ENCODE measurements at places on chromosomes 16 and 17.

DNA sequence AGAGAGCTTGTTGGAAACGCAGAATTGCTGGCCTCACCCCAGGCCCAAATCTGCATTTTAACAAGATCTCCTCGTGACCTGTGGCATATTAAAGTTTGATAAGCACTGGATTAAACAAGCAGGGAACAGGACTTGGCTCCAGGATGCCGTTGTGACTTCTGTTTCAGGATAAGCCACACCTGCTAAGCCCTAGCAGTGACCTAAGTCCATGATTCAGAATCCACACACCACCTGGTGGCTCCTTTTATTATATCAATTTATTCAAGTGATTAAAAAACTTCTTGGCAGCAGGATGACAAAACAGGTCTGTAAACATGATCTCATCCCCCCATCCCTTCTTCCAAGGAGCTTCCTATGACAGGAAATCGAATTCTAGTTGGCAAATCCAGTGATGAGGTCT is 9.1 kb downstream of the NAGPA start:
- DNase-seq, result no peak

GRCh38 chr16:69031877-69032301 is 73.6 kb upstream of the HAS3 start:
- DNase-seq, result no peak

- no peak for DNase-seq
These were observed 1.4 kb upstream of the CTCF start for GRCh38 chr16:67560827-67561342.

GRCh38 chr17:70078549-70078948 is 3.5 kb downstream of the KCNJ16 start:
- DNase-seq, result no peak

DNA sequence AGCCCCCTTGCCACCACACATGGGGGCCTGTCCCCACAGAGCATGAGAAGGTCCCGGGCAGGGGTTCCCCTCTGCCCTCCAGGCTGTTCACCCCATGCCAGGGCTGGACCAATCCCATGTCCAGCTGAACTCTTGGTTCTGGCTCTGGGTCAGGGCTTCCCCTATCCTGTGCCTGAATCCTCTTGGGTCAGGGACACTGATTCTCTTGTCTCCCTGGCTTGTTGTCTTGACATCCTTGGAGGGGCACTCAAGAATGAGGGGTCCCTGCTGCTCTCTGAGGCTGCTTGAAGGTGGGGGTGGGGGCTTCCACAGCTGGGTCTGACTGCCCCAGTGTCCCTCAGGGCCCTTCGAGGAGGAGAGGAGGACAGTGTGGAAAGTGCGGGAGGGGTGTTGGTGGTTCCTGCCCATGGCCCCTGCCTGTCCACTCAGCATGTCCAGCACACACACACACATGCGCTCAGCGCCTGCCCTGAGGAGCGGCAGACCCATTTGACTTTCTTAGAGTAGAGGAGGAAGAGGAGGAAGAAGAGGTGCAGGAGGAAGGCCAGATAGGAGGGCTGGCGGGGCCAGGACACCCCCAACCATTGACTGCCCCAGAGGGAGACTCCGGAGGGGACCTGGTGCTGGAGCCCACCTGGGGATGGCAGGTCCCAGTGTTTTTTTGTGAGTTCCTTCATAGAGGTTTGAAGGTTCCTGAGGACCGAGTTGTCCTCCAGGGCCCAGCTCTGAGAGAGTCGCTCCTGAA is 47.0 kb downstream of the TNFRSF13B start:
- no peak for DNase-seq

DNA sequence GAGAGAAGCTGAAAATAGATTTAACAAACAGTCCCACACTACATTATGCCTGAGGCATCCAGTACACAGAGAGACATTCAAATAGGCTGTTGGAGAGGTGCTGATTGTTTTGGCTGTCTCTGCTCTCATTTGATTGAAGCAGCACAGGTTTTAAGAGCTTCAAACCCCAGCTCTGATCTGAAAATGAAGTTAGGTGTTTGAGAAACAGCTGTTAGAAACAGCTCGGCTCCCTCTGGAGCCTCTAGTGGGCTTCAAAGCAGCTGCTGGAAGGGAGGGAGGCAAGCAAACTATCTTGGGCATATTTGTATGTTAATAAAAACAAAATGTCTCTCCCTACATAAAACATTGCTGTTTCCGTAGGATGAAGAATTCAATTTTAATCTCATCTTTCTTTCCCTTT is 607.3 kb upstream of the GOT2 start:
- DNase-seq, result no peak

DNA sequence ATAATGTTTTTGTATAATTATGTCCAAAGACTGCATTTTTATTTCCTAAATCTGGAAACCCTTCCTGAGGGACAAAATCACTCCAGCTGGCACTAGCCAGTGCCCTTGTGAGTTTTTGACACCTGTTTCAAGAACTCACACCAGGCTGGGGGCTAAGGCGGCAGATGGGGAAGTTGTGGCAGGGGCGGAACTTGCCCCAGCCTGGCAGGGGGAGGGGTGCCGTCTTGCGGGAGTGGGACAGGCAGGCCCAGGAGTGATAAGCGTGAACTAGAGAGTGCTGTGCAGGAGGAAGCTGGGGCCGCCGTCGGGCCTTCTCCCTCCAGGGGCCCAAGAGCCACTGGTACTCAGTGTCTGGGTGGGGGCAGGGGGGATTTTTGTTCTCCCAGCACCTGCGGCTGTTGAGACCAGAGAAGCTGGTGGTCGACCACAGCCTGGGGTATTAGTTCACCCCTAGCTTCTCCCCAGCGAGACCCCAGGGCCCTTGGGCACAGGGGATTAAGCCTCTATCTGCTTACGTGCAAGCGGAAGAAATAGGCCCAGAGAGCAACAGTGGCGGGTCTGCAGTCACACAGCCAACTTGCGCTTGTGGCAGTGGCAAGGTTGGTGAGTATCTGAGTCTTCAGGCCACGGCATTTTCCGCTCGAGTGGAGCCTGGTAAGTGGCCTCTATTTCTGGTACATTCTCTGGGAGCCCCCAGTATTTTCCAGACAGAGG is 40.2 kb upstream of the PLCG2 start:
- peak; percentile 78 for DNase-seq

DNA sequence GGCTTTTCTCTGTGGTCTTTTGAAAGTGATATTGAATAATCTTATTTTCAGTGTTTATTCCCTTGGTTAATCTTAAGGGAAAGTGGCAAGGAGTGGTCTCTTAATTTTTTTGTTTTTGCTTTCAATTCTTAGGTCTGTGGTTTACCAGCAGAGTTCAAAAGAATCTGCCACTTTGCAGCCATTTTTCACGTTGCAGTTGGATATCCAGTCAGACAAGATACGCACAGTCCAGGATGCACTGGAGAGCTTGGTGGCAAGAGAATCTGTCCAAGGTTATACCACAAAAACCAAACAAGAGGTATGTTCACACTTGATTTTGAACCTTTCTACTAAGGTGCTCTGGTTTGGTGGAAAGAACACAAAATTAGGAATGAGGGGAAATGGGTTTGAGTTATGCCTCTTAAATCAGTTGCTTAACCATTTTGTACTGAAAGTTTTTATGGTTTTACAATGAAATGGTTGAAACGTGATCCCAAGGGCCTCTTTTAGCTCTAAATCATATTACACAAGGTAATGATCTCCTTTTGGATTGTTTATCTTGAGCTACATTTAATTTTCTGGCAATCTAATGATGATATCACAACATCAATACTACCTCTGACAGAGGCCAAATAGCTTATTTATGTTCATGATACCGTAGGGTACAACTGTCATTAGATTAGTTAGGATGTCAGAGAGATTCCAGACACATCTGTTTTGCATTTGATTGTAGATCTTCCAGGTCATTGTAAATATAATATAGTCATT is 51.6 kb upstream of the CRISPLD2 start:
- no peak for DNase-seq

- no peak for DNase-seq
These were observed 53.1 kb upstream of the MARCHF10 start for GRCh38 chr17:62860962-62861873.

DNA sequence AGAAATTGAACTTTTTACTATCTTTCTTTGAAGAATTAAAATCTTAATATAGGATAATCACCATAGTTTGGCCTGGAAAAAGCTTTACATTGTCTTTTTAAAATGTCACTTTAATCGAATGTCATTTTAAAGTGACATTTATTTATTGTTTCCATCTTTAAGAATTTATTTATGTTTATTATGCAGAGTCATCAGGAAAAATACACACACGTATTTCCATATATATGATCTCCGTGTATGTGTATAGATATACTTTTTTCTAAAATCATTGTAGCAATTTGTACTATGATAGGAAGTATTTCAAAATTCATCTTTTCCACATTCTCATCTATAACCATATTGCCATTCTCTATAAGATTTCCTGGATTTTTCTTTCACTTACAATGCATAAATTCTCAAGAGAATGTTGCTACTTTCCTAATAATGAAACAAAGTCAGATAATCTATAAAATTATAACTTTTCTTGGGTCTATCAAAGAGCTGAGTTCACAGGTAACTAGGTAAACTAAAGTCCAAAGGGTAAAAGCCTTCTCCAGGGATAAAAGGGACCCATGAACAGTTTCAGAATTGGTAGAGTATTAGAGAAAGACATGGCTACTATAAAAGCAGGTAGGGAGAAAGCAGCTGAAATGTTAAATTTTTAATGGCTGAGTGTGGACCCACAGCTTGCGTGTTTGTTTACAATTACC is 11.9 kb downstream of the ABCA8 start:
- no peak for DNase-seq

DNA sequence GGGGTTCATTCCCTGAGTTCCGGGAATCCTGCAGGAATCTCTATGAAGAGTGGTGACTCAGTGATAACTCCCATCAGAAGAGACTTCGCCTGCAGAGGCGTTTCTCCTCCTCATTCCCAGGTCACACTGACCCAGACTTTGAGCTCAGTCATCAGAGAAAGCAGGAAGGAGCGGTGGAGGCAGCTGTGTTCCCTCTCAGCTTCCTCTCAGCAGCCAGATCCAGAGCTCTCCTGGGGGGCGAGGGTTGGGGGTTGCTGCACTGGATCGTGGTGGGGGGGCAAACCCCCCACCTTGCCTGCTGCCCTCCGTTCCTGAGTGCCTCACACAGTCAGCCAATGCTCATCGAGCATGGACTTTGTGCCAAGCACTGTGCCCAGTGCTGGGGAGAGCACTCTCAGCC is 271.2 kb downstream of the CBLN1 start:
- no peak for DNase-seq

GRCh38 chr17:9255833-9256232 is 234.5 kb downstream of the NTN1 start:
- no peak for DNase-seq

DNA sequence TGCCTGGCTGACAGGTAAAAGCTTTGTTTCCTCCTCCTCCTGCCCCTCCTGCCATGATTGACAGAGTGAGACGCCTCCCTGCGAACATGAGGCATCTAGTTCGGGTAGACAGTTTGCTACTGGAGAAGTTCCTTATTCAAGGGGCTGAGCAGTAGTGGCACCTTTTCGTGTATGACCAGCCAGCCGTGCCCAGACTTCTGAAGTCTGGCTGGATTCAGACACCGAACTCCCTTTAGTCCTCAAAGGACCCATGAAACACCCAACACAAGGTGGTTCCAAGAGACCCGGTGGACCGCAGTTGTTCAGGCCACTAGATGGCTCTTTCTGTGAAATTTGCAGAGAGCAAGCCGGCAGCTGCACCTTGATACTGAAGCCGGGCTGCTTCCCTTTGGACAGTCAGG is 192.8 kb downstream of the XYLT1 start:
- peak; percentile 25 for DNase-seq

- no peak for DNase-seq
These were observed 40.8 kb upstream of the BPTF start for GRCh38 chr17:67784364-67785121.

- DNase-seq, result no peak
These were observed 678 bp upstream of the HOXB6 start for GRCh38 chr17:48605409-48605919.

DNA sequence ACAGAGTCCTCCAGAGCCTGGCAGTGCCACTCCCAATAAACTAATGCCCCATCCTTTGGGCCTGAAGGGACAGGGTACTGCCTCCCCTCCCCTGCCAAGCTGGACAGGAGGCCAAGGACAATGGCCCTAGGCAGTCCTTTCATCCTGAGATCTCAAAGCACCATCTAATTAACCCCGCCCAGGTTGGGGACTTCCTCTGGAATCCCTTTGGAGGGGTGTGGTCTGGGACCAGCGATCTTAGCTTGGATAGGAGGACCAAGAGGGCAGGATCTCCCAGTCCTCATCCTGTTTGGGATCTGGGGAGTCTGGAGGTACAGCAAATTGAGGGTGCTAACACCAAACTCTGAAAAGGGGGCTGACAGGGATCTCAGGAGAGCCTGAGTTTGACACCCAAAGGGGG is 18.2 kb upstream of the SP6 start:
- DNase-seq, result no peak

DNA sequence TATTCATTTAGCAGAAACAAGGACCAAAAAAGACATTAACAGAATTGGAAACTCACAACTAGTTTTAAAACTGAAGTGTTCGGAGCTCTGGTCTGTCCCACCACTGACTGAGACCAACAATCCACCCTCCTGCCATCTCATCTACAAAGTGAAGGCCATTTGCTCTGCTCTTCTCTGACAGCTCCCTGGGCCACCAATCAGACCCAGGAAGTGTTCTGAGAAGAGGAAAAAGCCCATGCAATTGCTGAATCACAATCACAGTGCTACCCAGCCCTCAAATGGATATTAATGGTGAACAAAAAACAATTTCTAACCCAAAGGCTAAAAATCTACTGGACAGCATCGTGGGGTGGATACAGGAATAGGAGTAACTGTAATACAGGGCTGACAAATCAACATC is 2.1 kb downstream of the RPL23 start:
- no peak for DNase-seq

DNA sequence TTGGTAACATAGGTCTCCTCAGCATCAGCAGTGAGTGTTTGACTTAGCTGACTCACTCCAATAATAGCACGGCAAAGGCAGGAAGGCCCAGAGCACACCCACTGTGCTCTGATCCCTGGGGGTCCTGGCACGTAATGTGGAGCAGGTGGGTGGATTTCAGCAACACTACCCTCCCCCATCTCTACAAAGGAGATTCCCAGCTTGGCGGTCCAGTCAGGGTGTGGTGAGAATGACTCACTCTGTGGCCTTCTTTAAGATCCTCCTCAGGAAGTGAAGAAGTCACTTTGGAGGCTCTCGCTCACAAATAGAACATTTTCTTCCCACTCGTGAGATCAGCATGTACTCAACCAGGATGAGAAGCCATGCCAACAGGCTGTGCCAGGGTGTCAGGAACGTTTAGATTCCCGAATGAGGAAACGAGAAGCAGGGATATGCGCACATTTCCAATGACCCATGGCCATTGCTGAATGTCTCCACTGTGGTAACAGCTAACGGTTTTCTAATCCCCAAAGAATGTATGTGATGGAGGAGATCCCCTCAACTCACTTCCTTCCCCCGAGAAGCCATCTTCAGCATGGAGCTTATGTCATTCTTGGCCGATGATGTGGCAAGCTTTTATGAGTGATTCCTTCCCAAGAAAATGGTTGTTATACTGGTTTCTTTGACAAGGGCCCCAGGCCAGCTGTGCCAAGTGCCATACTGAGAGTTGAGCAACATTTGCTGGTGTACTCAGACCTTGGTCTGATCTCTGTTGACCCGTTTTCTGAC is 365.2 kb downstream of the C16orf95 start:
- DNase-seq, result no peak

DNA sequence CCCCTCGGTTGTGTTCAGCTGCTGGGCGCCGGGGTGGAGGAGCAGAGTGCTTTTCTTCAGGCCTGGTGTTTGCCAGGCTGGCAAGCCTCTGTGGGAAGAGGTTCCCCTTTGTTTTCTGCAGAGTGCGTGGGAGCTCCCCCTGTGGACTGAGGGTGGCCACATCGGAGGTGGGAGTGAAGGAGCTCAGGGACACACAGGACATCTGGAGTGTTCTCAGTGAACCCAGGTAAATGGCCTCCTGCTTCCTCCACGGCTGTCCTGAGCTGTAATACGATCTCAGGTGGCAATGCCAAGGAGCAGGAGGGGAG is 39.2 kb upstream of the IRF8 start:
- no peak for DNase-seq

All from activated B cell treated with CpG ODN at 0.5 μM for 24 hours (primary cell).